ENCODE measurements at places on chromosomes 1 and 21.

DNA sequence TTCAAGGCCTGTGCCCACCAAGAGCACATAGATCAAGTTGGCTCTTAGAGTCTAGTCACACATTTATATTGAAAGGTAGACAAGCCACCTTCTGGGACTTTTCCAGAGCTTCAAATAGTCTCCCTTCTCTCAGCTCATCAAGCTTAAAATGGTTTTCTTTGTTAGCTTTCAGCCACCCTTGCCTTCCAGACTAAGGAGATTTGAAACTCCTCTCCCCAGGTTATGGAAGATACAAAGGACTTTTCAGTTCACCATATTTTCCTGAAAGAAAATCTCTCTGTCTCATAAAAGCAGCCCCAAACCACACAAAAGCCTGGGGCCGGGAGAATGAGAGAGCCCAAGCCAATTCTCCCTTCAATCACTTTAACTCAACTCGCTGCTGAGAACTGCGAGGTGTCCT lies 134.1 kb downstream of the ZC3H11B start:
- DNase-seq, result no peak

DNA sequence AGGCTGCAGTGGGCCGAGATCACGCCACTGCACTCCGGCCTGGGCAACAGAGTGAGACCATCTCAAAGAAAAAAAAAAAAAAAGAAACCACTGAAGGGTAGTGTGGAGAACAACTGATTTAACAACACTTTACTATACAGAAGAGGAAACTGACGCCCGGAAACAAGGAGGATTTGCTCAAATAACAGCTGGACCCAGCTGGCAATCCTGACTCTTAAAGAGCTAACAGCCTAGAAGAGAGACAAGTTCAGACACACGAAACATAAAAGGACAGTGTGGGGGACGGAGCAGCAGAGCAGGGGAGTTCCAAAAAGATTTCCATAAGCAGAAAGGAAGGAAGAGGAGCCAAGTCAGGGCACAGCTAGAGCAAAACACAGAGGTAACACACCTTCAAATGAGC lies 4.4 kb downstream of the ECHDC2 start:
- DNase-seq, result no peak

DNA sequence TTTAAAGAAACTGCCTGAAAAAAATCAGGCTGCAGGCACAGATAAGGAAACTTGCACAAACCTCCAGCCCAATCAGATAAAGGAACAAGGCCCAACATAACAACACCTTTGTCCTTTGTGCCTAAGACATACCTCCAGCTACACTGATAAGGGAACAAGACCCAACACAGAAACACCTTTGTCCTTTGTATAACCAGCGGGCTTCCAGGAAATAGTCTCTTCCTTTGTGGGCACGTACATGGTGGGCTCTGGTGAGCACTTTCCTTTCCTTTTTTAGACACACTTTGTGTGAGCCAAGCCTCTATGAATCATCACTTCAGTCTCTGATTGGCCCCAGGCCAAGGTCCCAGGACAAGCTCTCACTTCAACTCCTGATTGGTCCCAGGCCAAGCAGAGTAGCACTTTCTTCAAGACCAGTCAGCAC lies 23.6 kb downstream of the ZNF670 start:
- no peak for DNase-seq

DNA sequence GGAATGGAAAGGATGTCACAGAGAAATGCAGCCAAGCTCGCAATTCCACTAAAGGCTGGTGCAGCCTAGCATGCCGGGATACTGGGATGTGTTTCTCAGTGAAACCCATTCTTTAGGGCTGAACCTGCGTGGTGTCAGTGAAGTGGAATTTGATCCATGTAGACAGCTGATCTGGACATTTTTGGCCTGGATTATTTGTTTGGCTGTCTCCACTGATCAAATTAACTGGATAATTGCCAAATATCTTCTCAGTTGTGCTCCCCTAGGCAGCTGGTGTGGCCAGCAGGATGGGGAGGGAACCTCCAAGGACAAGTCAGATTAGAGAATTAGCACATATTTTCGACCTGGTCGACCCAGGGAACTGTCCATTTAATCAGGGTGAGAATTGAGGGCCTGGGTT lies 318.4 kb downstream of the RPS6KC1 start:
- no peak for DNase-seq

GRCh38 chr1:76496871-76497270 lies 370.4 kb upstream of the ST6GALNAC5 start:
- no peak for DNase-seq

- DNase-seq, result no peak
Observed at GRCh38 chr21:16678429-16679160, 834.2 kb upstream of the CXADR start.

GRCh38 chr21:34936371-34936789 lies 112.7 kb downstream of the RUNX1 start:
- no peak for DNase-seq

GRCh38 chr1:162660574-162660973 lies 28.3 kb downstream of the DDR2 start:
- no peak for DNase-seq

GRCh38 chr1:94772230-94772641 lies 47.9 kb upstream of the SLC44A3 start:
- DNase-seq, result no peak

DNA sequence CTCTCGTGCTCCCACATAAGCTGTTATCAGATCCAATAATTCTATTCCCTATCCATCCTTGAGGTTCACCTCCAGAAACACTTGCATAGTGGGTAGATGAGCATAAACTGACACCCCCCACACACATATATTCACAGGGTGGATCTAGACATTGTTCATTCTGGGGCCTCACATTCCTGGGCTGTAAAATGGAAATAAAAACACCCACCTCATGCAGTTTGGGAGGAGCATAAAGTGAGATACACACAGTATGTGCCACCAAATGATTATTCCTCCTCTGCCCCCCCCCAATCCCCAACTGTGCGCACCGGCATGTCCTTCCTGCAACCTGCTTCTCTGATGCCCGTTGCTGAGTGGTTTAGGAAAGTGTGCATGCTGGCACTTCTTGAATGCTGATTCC lies 17.9 kb downstream of the PRDM15 start:
- DNase-seq, result no peak

- DNase-seq, result no peak
Observed at GRCh38 chr1:229093609-229094336, 177.1 kb upstream of the RAB4A start.
